Cerebellar cortex (tissue), 1 donor: ENCODE measurements at places on chromosomes 7 and 10.

DNA sequence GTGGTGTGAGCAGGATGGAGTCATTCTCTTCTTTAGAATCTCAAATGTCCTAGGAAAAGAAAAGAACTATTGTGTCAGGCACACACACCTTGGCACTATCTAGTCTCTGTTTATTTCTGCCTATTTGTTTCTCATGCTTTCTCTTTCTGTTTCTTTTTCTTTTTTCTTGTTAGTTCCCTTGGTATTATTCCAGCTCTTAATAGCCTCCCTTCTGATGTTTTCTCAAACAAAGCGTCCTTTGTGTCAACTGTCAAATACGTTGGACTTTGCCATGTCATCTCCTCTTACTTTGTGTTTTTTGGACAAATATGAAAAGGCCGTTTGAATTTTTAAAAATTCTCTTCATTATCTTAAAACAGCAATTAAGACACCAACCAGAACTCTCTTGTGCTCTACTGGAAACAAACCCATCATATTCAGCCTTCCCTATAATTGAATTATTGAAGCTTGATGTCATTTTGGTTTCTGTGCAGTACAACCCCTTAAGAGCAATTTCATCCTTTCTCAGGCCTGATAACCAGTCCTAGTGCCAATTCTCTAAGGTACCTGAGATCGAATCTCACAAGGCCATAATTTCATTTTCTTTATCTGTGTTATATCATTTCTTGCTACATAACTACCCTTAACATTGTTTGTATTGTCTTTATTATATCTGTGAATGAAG is 497.8 kb upstream of the NRP1 start:
- no peak for DNase-seq

DNA sequence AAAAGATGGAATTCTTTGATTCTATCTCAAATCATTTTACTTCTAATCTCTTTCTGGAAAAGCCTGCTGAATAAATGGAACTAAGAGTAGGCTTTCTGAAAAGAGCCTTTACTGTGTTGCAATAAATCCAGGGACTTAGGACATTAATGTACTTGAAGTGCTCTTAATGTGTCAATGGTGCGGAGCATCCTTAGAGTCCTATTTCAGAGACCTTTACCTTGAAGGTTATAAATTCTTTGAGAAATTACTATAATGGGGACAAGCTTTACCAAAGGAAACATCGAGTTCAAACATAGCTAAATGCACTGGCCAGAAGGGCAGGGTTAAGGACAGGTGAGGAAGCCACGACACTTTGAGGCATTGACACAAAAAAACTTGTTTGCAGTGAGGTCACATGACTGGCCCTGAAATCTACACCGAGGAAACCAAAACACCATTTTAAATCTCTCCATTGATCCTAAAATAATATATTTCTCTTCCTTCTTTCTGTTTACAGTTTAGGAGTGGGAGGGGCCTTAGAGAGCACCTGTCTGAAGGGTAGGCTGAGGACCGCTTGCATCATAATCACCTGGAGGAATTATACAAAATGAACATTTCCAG is 48.1 kb upstream of the EXOC6 start:
- DNase-seq, result no peak

- DNase-seq, result no peak
Observed at GRCh38 chr10:51879238-51879637, 179.8 kb upstream of the CSTF2T start.

- DNase-seq, result peak; percentile 82
Observed at GRCh38 chr10:29409241-29410054, 120.6 kb downstream of the LYZL1 start.

GRCh38 chr10:103232772-103233488 is 12.8 kb upstream of the RPEL1 start:
- DNase-seq, result no peak

DNA sequence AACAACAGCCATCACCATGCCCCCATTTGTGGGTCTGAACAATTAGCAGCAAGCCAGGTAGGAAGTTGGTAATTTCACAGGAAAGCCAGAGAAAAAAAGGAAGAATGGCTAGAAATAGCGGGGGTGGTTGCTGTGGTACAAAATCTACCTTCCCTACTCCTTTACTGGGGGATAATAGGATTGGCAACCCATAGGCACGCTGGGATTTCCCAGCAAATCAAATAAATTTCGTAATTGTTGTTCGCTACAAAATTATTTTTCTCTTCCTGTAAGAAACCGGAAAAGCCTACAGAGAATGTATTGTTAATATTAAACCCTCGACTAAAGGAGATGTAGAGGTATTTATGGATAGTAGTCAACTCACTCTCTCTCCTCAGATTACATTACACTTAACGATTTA is 123.9 kb downstream of the DOCK4 start:
- no peak for DNase-seq

DNA sequence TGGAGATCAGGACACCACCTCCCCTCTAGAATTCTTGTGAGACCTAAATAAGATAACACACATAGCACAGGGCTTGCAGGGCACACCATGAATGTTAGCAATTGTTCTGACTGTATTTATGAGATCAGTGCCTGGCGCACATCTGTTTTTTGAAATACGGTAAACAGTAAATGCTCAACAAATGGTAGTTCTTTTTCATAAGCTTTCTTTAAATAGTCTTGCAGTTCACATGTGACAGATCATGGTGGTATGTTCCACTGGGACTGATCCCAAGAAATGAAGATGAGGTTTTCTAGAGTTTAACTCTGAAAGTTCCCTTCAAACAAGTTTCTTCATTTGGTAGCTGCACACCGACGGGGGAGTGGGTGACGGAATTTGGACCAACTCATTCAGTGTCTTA is 34.8 kb downstream of the CREB5 start:
- DNase-seq, result no peak

GRCh38 chr7:143811-144453 is 48.4 kb upstream of the FAM20C start:
- no peak for DNase-seq

DNA sequence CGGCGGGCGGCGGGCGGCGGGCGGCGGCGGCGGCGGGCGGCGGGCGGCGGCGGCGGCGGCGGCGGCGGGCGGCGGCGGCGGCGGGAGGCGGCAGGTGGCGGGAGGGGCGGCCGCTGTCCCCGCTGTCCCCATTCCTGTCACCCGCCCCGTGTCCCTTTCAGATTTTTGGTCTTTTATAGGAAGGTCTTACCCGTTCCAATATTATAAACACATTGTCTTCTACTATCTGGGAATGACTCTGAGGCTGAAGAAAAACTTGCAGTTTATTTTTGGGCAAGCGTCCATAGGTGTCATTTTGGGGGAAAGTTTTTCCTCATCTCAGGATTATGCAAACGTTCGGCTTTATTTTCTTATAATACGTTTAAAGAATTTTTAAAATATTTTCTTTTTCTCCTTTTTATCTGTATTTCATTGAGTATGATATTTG is 578 bp downstream of the ZNF713 start:
- peak; percentile 32 for DNase-seq

- peak; percentile 39 for DNase-seq
Observed at GRCh38 chr7:32108651-32109050, 38.4 kb upstream of the PDE1C start.

DNA sequence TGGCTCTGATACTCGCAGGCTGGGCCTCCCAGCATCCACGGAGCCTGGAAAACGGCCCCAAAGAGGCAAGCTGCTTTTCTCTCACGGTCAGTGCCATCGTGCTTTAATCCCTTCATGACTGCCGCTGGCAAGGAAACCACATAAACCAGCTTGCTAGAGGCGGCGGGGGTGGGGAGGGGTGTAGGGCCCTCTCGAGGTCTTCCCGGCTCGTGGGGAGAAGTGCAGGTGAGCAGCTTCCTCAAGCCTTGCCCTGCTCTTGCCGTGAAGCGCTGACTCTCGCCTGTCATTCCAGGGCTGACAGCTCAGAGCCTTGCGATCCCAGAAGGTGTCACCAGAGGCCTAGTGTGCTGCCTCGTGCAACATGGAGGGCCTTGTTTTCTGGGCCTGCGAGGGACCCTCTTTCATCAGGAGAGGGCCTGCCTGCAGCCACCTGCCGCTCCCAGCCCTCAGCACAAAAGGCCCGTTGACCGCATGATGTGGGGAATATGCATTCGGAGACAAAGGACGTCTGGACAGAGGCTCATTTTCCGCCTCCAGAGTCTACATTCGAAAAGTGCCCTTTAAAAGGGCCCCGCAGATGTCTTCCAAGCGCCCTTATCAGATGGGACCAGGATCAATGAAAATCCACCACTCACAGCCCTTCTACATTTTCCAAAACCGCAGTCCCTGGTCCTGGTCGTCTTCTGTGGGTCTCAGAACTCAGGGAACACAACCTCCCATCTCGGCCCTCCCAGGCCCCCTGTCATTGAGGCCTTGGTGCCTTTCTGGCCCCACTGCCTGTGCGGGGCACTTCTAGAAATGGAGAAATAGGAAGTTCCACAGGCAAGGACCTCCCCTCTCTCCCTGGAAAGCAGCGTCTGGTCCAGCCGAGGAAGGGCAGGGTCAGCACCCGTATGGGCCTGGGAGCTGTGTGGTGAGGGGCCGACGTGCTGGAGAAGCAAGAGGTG is 58.7 kb downstream of the ZRANB1 start:
- DNase-seq, result peak; percentile 58

GRCh38 chr10:96714031-96714590 is 6.2 kb downstream of the PIK3AP1 start:
- DNase-seq, result no peak

GRCh38 chr7:2929321-2930201 is 85.5 kb upstream of the GNA12 start:
- no peak for DNase-seq

DNA sequence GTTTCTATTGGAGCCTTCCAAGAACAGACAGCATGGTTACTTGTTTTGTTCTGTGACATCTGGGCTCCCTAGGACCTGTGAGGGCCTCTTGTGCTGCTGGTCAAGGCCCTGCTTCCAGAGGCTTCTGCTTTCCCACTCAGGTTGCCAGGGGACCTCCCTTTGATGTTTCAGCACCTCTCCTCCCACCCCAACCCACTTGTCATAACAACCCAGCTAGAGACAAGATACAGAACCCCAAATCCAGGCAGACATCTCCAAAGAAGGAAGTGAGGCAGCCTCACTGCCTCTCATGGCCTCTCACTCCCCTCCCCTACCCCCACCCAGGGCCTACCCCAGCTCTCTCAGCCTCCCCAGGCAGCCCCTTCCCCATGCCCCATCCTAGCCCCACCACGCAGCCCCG is 11.3 kb downstream of the NFKB2 start:
- no peak for DNase-seq

DNA sequence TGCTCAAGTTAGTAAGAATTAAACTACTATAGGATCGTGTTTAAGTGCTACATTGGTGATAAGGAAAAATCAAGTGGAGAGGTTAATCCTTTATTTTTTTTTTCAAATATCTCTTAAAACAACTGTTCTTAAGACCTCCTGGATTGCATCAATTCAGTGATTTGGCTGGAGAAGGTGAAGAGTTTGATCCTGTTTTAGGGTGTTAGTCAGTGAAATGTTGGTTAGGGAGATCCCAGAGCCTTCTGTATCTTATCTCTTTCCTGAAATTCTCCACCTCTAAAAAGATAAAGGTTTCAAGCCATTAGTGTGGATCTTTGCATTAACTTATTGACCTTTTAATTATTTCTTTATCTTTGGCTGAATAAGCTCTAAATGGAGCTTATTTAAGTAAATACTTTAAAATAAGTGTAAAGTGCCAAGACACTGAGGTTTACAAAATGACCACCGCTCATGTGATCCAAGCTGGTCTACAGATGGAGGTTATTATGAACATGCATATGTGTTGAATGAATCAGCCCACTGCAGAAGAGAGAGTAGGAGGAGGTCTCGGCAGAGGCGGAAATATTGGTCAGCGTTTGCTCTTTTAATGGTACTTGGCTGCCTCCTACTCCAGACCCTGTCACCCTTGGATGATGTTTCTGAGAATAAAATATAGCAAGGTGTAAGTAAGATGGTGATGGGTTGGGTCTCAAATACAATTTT is 51.8 kb upstream of the BMPER start:
- DNase-seq, result no peak

GRCh38 chr7:124758327-124758726 is 7.3 kb downstream of the GPR37 start:
- no peak for DNase-seq

DNA sequence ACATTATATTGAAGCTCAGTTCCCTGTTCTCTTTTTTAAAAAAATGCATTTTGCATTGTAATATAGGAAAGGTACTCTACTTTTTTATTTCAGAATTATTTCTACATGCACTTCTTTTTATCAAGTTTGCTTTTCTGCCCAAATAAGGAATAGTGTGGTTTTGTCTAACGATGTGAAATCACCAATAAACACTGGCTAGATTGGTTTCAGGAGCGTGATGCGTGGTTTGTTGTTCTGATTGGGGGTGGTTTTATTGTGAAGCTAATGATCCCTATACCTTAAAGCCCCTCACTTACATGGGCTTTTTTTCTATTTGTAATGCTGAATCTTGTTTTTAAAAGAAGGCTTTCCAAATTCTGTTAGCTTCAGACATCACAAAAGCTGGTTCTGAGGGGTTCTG is 17.6 kb downstream of the ENTPD7 start:
- no peak for DNase-seq

DNA sequence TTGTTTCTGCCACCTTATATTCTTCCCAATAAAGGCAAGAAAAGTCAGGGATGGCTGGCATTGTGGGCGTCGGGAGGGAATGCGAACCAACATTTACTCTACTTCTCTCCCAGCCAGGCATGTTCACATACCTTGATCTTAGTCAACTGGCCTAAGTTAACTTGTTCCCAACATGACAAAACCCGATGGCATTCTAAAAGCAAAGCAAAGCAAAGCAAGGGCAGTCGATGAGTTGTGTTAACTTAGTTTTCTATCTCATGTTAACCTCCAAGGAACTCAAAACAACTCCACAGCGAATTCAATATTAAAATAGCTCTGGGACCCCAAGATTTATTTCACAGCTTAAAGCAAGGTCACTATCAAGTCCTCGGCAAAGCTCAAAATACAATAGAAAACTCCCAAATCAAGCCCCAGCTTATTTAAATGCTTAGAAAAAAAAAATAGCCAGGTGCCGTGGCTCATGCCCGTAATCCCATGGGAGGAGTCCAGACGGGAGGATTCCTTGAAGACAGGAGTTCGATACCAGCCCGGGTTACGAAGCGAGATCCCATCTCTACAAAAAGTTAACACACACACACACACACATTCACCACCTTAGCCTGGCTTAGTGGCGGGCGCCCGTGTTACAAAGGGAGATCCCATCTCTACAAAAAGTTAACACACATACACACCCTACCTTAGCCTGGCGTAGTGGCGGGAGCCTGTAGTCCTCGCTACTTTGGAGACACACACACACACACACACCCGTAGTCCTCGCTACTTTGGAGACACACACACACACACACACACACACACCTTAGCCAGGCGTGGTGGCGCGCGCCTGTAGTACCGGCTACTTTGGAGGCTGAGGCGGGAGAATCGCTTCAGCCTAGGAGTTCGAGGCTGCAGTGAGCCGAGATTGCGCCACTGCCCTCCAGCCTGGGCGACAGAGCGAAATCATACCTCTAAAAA is 901 bp upstream of the CCNY start:
- no peak for DNase-seq

DNA sequence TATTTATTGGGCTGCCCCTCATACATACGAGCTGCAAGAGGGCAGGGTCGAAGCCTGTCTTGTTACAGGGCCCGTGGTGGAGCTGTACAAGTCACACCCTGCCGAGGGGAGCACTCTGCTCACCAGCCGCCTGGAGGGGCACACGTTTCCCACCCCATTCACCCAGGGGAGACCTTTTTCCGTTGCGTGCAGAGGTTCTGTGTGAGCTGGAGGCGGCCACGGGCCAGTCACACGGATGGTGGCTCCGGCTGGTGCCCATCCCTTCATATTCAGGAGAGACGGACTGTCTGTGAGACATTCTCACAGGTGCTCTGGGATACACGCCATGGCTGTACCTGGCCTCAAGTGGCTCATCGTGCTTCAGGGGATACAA is 47.9 kb upstream of the FAM20C start:
- no peak for DNase-seq

GRCh38 chr10:58448121-58448935 is 63.1 kb downstream of the TFAM start:
- DNase-seq, result no peak
